Activated CD4-positive, alpha-beta memory T cell treated with anti-CD3 and anti-CD28 coated beads, Interleukin-2, amount 10 ng/mL, durations not matched to agents 7 days and 5 days (primary cell): ENCODE measurements at places on chromosomes 11 and 22.

GRCh38 chr22:24376586-24376985, 50.8 kb upstream of the ADORA2A start:
- H3K4me3 ChIP-seq, result no peak overlapping the region
- no peaks in the 10 kb centered on the region for H3K27me3 ChIP-seq
- H3K27ac ChIP-seq, result no peak overlapping the region
- H3K36me3 ChIP-seq, result peaks cover 70% of the 10 kb centered on the region
- H3K4me1 ChIP-seq, result peaks cover 29% of the 10 kb centered on the region

DNA sequence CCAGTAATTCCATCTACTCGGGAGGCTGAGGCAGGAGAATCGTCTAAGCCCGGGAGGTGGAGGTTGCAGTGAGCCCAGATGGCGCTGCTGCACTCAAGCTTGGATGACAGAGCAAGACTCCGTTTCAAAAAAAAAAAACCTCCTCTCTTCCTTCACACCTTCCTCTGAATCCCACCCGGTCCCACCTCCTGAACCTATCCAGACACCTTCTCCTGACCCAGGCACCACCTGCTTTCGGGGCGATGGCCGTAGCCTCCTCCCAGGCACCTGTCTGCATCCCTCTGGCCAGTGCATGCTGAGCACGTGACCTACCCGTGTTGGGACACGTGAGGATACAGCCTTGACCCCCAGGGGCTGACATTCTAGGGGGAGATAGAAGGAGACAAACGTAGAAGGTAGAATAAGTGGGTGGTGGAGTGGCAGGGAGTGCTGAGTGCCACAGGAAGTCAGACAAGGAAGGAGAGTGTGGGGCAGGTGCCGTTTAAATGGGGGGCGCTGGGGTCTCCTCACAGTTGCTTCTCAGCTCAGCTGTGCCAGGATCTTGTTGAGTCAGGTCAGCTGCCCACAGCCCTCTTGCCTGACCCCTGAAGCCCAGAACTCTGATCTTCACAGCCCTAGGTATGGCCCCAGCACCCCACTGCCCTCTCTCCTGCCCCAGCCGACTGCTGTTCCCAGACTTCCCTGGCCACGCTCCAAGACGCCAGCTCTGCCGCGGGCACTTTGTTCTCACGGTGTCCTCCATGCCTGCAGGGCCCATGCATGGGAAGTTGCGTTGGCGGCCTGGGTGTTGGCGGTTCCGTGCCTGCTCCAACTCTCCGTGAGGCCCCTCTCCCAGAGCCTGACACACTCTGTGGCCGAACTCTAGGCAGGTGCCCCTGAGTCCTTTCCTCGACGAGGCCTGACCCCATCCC, 1.2 kb upstream of the MIOX start:
- no peak for DNase-seq
- no peaks in the 10 kb centered on the region for H3K27me3 ChIP-seq
- H3K27ac ChIP-seq, result no peak overlapping the region
- no peaks in the 10 kb centered on the region for H3K36me3 ChIP-seq
- no peak overlapping the region for H3K4me3 ChIP-seq

DNA sequence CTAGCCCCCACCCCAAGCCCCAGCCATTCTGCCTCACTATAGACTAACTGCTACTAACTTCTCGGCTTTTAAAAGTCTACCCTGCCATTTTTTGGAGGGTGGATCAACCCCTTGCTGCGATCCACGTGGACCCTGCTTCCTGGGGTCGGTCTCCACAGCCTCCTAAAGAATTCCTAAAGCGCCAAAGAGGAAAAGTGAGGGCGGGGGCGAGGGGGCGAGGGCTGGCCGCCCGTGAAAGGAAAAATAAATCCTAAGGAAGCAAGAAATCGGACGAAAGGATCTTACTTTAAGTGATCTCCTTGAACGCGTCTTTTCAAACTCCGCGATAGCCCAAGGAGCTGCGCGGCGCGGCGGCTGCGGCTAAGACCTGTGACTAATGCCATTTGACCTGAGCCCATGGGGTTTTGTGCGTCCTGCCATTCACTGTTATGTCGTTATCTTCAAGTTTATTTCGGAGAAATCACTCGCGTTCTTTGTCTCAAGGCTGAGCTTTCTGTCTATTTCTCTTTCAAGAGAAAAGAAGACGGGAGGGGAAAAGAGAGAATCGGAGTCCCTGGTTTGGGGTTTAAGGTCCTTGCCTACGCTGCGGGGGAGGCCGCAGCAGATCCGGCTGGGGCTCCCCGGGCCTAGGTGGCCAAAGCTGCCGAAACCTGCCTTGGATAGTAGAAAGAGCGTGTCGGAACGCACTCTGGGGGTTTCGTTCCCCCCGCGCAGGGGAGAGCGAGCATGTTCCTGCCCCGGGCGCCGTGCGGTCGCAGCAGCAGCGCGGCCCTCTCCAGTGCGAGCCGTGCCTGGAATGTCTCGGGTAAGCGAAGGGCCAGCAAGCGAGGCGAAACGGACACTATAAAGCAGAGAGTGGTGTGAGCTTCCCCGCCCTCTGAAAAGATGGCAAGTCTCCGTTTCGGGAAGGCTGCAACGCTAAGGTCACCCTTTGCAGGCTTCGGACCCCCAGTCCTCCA, 2.8 kb upstream of the DBX1 start:
- H3K27me3 ChIP-seq, result peaks cover 84% of the 10 kb centered on the region
- H3K4me1 ChIP-seq, result peaks cover 17% of the 10 kb centered on the region
- H3K36me3 ChIP-seq, result peaks cover 19% of the 10 kb centered on the region
- peak overlapping the region; percentile 36 for H3K4me3 ChIP-seq
- no peak overlapping the region for H3K27ac ChIP-seq
- no peak for DNase-seq

DNA sequence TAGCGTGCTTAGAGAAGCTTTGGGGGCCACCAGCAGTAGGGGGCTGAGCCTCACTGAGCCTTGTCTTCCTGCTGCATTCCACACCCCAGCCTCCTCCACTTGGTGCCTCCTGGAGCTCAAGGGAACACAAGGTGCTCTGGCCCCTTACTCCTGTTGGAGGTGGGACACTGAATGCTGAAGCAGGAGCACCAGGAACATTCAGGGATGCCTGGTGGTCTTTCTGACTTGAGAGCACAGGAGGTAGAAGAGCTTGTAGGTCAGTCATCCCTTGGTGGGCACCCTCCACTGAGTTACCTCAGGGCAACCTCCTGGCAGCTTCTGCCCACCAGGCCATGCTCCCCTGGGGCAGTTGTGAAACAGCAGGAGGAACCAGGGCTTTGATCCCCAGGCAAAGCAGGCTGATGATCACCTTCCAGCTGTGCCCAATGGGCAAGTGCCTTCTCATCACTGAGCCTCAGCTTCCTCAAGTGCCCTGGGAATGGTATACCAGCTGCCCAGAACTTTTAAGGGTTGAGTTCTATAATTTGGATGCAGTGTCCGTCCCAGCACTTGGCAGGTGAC, 50.1 kb downstream of the CABIN1 start:
- H3K27me3 ChIP-seq, result no peaks in the 10 kb centered on the region
- H3K36me3 ChIP-seq, result peaks cover 79% of the 10 kb centered on the region
- no peak for DNase-seq

DNA sequence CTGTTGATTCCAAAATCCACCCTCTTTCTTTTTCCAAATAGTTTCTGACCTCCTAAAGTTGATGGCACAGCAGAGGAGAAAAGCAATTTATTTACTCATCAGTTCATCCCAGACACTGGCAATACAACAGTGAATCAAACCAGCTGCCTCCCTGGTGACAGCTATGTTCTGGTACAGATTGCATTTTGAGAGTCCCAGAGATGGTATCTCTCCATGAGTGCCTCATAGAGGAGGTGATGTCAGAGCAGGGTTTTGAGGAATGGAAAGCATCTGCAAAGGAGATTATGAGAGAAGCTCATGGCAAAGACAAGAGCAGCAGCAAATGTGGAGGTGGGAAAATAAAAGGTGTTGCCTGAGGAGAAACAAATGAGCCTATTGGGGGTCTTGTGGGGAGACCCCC, 377.2 kb downstream of the MN1 start:
- no peak for DNase-seq
- no peak overlapping the region for H3K4me3 ChIP-seq
- peaks cover 2% of the 10 kb centered on the region for H3K27me3 ChIP-seq
- no peaks in the 10 kb centered on the region for H3K36me3 ChIP-seq
